ENCODE measurements at places on chromosomes 7 and 10.

DNA sequence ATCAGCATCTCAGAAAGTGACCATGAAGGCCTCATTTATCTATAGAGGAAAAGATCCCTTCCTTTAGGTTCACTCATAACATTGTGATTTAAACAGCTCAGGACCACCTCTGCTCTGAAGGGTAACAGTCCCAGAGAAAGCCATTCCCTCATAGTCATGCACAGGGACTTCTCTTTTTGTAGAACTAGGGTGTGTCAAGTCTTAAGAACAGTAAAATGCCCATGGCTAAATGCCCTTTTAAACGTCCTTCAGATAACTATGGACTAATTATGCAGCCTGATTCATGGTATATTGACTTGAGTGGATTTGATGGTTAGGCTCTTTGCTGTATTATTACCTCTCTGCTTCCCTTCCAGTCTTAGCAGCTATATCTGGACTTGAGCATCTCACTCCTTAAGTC, 337.8 kb downstream of the SORCS1 start:
- DNase-seq, result no peak

DNA sequence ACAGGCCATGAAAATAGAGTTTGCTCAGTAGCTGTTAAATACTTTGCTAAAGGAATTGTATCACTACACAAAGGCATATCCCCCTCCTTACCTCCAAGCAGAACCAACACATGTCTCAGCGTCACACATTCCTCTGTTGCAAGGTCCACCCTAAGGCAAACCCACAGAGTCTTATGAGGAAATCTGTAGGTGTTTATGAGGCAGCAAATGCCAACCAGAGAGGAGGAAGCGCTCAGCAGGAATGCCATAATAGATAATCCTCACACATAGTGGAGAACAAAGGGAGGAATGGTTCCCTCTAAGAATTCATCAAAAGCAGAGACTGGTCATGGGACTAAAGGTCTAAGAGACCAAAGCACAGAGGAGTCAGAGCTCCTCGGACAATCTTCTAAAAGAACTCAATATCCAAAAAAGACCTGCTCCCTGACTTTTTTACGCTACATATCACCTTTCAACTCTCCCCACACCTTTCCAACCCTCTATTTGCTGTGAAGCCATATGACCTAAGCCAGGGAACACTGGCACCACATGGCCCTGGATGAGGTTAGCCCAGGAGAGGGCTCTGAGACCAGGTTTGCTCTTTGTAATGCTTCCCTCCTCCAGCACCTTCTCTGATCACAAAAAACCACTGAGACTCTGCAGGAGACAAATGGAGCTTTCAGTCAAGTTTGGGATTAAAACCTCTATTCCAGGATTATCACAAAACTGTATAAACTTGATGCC, 7.3 kb downstream of the SLC25A13 start:
- no peak for DNase-seq

DNA sequence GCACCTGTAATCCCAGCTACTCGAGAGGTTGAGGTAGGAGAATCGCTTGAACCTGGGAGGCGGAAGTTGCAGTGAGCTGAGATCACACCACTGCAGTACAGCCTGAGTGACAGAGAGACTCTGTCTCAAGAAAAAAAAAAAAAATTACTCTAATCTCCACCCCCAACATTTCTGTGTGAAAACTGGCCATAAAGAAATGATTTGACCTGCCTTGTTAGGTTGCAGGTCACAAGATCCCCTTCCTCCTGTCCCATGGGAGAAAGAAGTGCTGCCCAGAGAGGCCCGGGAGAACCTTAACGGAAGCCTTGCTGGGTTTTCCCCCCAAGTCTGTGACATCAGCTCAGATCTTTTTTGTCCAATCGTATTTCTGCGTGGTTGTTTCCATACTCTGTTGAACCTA, 8.7 kb upstream of the CALHM1 start:
- DNase-seq, result no peak

- DNase-seq, result no peak
Observed at GRCh38 chr7:41837916-41838315, 135.0 kb upstream of the INHBA start.

DNA sequence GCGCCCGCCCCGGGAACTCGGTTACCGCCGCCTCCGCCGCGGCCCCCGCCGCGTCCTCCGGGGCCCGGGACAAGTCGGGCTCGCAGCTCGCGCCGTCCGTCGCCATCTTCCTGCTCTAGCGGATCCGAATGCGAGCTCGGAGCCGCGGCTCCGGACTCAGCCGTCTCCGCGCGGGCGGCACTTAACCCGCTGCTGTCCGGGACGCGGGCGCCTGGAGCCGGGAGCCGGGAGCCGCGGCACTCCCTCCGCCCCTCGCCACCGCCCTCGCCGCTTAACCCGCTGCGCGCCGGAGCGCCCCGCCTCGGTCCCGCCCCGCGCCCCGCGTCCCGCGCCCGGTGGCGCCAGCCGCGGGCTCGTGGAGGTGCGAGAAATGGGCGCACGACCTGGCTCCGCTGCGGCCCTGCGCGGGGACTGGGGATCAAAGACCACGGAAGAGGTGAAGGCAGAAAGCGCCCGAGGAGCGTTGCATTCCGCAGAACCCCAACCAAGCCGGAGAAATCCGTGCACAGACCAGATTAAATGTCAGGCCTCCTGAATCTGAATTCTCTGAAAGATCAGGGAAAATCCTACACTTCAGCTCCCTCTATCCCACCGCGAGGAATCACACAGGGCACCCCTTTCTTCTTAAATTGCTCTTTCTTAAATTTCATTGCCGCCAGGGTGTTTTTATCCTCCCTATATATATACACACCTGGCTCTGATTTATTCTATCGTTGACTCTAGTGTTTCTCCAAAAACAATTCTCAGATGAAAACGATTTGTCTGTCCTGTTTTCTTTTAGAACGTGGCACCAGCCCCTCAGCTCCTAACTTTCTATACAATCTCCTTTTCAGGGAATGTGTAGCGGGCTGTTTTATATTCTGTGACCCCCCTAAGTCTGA, at the start of gene CTTNBP2:
Gene CTTNBP2, minus strand, starts transcription at position 132 of the 881 bp plus-strand sequence. Its CDS starts 26 bp downstream, at position 106.
- DNase-seq, result peak; percentile 53

GRCh38 chr7:100475549-100475948, 3.5 kb downstream of the TSC22D4 start:
- peak; percentile 86 for DNase-seq

DNA sequence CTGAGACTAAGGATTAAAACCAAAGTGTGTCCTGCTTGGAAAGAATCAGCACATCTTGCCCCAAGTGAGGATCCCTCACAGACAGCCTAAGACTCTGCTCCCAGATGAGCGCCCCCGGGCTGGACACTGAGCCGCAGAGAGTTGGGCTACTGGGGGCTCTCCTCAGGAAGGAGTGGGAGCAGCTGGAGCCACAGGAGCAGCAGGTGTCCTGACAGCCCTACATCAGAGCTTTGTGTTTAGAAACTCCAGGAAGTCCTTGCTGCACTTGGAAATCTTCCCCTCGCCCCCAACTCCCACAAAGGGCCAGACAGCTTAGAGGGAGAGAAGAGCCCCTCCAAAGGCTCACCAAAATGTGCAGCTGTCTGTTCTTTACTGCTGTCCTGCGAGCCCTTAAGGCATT, 172.2 kb downstream of the HERPUD2 start:
- no peak for DNase-seq

- DNase-seq, result no peak
Observed at GRCh38 chr10:49486738-49487137, 52.2 kb downstream of the ERCC6 start.

DNA sequence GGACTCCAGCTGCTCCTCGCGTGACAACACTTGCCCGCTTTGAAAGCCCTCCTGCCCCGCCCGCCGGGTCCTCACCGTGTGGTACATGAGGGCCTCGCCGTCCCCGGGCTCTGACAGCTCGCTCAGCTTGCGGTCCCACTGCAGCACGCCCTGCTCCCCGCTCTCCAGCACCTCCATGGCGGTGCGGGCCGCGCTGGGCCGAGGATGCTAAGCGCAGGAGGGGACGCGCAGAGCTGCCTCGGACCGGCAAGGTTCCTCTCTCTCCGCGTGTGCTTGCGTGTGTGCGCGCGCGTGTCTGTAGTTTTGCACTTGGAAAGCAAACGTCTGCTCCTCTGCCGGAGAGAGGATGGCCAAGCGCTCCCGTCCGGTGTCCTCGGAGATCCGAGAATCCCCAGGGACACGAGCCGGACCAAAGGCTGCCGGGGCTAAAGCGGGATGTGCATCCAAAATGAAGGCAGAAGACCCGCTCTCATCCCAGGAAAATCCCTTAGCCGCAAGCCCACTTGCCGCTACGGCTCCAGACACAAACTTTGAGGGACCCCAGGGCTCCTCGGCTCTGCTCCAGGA, at the start of gene CREB3L2:
Gene CREB3L2, minus strand, starts transcription at position 558 of the 567 bp plus-strand sequence. Its CDS starts 381 bp downstream, at position 177.
- peak; percentile 79 for DNase-seq

GRCh38 chr10:111081595-111081994, 4.8 kb downstream of the ADRA2A start:
- no peak for DNase-seq

DNA sequence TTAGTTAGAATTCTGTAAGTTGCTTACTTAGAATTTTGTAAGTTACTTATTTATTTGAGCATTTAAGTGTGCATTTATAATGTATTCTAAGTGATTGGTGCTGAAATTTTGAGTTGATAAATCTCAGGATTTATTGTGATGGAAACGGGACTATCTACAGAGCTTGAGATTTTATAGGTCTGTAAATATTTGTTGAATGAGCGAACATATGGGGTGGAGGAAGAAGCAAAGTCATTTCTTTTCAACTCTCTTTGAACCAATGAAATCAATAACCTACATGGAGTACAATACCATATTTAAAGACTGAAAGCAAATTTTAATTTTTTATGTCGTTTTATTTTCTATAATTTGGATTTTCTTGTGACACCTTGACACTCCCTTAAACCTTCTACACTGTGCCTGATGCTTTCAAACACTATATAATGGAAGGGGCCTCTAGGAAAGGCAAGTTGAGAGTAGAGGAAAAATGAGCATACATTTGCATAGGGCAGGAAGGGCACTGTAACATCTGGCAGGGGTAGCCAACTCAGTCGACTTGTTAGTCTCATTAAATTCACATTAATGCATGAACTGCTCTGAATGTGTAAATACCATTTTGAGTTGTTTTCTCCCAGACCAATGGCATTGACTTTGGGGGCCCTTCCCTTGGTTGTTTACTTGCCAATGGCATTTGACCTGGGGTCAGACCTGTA, 204.2 kb downstream of the DYNC1I1 start:
- DNase-seq, result no peak

DNA sequence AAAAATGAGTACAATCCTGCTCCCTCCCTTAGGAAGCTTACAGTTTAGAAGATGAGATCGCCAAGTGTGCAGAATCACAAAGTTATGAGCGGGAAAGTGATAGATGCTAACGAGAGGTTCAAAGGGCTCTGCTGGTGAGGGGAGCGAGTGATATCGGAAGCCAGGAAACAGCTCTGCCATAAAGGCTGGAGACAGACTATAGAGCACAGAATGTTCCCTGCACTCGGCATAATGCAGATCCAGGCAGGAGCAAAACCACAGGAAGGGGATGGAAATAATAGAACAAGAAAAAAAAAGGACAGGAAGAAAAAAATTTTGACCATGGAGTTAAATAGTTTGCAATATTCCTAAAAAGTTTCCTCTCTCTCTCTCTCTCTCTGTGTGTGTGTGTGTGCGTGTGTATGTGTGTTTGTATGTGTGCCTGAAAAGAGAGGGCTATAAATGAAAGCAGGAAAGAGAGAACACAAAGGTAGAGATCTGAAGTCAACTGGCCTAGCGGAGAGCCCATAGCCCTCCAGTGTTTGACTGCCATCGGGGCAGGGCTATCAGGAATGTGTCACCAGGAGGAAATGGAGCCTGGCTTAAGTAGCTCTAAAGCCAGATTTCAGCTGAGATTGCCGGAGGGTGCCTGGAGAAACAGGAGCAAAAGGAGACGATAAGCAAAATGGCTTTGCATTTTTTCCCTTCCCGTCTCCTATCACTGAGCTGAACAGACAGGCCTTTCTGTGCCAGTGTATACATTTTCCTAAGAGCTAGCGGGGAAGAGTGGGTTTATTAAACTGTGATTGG, 175.8 kb upstream of the LYZL1 start:
- no peak for DNase-seq

DNA sequence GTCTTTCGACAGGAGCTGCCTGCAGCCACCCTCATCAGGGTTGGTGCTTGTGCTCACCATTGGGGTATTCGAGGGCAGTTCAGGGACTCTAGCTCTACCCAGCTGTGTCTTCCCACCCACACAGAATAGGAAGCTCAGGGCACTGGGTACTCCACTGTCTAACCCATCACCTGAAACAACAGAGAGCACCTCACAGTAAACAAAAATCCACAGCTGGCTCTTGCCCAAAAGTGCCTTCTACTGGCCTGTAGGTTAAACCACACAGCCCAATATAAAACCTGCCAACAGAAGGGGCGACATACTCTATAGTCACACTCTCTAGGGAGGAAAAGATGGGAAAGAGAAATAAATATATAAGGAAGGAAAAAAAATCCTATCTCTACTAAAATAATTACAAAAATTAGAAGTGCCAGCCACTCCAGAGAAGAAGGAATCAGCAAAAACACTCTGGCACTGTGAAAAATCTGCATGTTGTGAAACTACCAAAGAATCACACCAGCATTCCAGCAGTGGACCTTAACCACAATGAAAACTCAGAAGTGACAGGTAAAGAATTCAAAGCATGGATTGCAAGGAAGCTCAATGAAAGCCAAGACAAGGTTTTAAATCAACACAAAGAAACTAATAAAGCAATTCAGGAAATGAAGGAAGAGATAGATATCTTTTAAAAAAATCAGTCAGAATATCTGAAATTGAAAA, 110.0 kb downstream of the HGF start:
- DNase-seq, result no peak

GRCh38 chr10:77290528-77291155, 347.0 kb downstream of the KCNMA1 start:
- no peak for DNase-seq

- no peak for DNase-seq
Observed at GRCh38 chr10:124430077-124430476, 11.4 kb upstream of the OAT start.
